Uterus (tissue), 4 donors: ENCODE measurements at places on chromosomes 1 and 21.
A peak's percentile ranks its signal among the peaks of the same experiment; 100 is the strongest.

GRCh38 chr1:193846876-193847604 is 660.6 kb upstream of the B3GALT2 start:
- no peak for DNase-seq

DNA sequence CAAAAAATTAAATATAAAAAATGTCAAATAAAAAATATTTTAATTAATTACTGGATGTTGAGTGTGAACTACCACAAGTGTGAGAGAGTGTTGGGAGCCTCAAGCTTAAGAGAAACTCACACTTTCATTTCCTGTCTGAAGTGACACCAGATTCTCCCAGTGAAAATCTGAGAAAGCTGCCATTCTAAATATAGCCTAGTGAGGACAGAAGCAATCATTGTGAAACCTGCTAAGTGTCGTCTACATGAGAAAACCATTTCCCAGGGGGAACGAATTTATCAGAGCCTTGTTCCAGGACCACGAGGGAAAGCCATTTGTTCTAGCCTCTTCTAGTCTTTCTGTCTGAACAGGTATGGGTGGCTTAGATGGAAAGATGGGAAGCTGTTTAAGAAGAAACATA is 329.3 kb upstream of the PRMT6 start:
- no peak for DNase-seq

- no peak for DNase-seq
These were observed 184.5 kb downstream of the KAZN start for GRCh38 chr1:14782741-14783591.

GRCh38 chr1:154765970-154766369 is 104.1 kb downstream of the KCNN3 start:
- DNase-seq = peak; percentile 20

- DNase-seq = no peak
These were observed 131.8 kb downstream of the PTPN14 start for GRCh38 chr1:214419650-214420049.

DNA sequence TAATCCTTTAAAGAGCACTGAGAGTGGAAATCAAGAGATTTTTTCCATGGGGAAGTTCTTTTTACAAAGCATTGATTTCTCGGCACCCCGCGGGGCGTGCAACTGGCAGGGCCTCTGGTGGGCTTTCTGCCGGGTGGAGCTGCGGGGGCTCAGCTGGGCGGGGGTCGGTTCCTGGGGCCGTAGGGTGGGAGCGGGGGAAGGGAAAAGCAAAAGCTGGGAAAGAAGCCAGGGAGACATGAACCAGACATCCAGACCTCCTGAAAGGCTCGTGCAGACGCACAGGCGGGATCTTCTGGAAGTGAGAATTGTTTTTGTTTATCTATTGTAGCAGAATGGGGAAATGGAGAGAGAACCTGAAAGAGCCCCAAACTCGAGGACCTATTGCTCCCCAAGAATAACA is 235.2 kb downstream of the FAM72C start:
- DNase-seq = no peak

- no peak for DNase-seq
These were observed 21.8 kb downstream of the CNIH3 start for GRCh38 chr1:224637936-224638335.

- no peak for DNase-seq
These were observed 5.8 kb downstream of the ATP1A2 start for GRCh38 chr1:160121388-160121787.

DNA sequence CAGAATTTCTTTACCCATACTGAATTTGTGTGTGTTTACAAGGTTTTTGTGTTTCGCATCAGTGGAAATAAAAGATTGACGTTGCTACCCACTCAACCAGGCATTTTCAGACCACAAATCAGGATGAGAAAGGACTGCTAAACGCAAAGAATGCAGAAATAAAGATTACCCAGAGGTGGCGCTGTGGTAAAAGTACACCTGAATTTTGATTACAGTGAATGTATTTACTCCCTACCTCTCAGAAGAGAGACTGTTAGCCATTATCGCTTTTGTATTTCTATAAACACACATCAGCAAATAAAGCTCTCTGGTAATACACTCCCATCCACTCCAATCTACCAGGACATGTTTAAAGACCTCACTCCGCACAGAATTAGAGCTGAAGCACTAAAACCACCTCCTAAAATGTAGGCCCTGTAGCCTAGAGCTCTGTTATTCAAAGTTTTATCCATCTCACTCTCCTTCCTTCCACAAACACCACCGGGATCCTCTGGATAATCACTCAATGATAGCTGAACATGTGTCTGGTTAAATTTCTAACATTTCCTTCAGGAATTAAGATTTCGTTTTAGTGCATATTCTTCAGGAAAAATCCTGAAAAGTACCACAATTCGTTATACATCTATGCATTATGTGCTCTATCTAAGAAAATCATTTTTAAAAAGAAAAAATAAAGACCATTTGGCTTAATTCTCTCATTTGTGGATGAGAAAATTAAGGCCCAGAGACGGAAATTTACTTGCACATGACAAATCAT is 2.5 kb upstream of the LMO4 start:
- DNase-seq = no peak

GRCh38 chr1:31064718-31065309 is 703 bp downstream of the PUM1 start:
- DNase-seq = no peak

- DNase-seq = no peak
These were observed 6.6 kb downstream of the GBP7 start for GRCh38 chr1:89169166-89169565.

- no peak for DNase-seq
These were observed 231.0 kb downstream of the SLC35F3 start for GRCh38 chr1:234135501-234135900.

DNA sequence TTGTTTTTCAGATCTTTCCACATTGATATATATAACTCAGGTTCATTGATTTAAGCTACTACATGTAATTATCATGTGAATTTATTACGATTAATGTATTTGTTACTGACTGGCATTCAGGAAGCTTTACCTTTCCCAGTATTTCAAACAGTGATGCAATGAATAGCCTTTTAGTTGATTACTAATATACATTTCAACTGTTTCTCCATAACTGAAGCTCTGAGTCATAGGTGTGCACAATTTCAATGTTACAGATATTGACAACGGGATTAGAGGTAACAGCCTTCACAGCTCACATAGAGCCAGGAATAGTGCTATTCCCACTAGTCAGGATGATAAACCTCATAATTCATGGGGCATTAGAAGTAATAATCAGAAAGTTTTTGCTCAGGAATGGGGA is 25.1 kb downstream of the RAVER2 start:
- DNase-seq = no peak

- DNase-seq = no peak
These were observed 5.6 kb upstream of the SLC2A5 start for GRCh38 chr1:9075022-9075421.

DNA sequence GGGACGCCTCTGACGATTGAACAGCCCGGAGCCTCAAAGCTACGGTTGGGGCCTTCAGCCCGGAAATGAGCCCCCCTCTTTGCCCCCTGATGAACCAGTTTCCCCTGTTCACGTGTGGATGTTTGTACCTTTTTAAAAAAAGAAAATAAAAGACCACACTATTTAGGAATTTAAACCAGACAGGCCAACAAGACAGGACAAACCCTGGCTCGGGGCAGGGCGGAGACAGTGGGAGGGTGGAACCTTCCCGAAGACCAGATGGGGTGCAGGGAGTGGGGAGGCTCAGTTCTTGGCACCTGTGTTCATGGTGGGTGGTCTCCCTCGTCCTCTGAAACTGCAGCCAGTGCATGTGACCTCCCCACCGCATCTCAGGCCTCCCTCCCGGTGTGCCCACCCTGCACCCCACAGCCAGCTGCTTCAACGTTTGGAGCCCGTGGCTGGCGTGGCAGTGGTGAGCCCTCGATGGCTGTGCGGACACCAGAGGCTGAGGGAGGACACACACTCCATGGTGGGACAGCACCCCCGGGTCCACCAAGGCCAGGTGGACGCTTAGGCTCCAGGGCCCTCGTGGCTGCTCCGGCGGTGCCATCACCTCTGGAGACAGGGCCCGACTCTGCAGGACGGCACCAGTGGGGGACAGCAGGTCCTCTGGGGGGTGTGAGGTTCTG is 45.6 kb downstream of the COL18A1 start:
- DNase-seq = no peak

DNA sequence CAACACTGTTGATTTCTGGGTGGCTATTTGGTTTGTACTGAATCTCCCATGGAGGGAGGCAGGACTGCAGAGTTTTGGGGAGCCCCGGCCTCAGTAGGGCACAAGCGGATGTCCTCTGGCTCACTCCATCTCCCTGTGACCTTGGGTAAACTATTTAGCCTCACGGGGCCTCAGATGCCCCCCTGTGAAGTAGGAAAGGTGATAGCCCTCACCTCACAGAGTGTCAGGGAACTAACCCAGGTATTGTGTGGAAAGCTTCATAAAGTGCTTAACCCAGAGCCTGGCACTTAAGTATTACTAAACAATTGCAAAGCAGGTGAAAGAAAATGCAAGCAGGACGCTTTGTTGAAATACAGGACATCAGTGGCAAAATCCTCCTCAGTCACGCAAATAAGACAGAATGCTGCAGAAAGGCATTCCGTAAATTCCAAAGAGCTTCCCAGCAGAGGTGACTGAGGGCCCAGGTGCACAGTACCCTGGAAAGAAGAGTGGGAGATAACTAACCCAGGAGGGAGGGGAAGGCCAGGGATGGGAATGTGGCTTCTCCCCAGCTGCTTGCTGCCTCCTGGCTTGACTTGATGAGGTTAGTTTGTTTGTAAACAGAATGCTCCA is 436.3 kb downstream of the PRDM2 start:
- DNase-seq = no peak

- no peak for DNase-seq
These were observed 31.4 kb downstream of the POFUT2 start for GRCh38 chr21:45256021-45256911.

GRCh38 chr1:10033359-10033845 is 644 bp downstream of the UBE4B start:
- no peak for DNase-seq

GRCh38 chr1:25360596-25361581 is 22.8 kb downstream of the TMEM50A start:
- DNase-seq = no peak

DNA sequence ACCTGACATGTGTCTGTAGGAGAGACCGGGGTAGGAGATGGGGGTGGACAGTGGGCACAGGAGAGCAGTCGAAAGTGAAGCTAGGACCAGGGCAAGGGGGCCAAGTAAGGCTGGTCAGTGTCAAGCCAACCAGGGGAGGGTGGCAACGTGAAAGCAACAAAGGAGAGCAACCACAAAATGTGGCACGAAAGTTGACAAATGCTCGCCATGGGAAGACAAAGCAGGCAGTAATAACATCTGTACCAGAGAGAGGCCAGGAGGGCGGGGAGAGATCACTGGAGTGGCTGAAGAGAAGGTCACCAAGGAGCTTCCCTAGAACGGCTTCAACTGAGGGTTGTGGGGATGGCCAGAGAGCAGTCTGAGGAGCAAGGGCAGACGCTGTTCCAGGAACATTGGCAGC is 17.0 kb downstream of the QSOX1 start:
- no peak for DNase-seq

DNA sequence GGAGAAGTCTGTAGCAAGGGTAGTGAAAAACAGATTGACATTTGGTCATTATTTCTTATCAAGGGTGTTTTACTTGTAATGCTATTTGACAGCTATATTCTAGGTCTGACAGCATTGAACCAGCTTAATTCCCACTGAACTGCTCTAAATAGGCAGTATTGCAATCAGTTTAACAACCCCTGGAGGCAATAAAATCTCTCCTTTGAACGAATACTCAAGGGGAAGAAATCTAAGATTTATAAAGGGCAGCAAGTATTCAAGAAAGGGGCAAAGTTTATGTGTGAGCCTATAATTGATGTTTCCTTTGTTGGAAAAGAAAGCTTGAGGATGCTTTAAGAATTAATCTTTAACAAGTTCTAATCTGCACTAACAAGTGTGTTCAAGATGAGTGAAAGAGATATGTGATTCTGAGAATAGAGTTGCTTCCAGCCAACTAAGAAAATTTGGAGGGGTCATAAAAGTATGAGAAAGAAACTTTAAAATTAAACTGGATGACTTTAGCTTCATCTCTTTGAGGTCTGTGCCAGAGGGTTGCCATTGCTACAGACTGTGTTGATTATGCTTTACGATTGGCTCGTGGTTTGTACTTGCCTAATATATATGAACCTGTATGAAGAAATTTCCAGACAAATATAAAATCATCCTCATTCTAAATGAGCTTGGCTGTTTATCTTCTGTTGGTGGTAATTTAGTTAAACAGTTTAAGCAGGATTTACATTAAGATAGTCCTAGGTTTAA is 72.5 kb downstream of the ZNF326 start:
- DNase-seq = no peak
